ENCODE measurements at places on chromosomes 13 and 19.

DNA sequence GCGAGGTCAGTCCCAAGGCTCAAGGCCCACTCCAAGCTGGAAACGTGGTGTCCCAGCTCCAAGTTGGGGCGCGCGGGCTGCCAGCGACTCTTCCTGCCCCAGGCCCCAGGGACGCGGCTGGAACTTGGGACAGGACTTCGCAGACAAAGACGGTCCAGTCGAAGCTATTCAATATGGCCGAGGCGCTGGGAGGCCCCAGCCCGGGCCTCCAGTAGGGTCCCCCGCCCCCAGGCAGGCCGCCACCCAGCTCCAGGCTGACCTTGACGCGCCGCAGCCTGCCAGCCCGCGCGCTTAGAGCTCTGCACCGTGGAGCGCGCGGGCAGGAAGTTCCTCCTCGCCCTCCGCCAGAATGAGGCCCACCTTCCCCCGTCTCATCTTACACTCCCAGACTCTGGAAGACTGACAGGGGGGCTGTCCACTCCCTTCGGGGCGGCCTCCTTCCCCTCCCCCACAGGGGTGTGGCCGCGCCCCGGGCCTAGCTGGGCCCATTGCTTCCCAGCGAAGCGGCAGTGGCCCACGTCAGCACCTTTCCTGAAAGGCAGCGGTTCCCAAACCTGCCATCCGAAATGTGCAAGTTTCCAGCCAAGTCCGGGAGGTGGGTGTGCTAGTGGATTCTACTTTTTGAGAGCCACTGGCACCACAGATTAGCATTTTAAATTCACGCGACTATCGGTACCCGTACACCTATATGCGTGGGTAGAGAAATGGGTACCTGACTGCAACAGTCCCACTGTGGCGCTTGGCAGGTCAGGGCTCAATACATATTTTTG, at the start of gene CCDC8:
Gene CCDC8 (minus strand): TSS at position 303 of the 770 bp plus-strand sequence. CDS start 754 bp downstream, outside the sequence.
- no peak for DNase-seq

DNA sequence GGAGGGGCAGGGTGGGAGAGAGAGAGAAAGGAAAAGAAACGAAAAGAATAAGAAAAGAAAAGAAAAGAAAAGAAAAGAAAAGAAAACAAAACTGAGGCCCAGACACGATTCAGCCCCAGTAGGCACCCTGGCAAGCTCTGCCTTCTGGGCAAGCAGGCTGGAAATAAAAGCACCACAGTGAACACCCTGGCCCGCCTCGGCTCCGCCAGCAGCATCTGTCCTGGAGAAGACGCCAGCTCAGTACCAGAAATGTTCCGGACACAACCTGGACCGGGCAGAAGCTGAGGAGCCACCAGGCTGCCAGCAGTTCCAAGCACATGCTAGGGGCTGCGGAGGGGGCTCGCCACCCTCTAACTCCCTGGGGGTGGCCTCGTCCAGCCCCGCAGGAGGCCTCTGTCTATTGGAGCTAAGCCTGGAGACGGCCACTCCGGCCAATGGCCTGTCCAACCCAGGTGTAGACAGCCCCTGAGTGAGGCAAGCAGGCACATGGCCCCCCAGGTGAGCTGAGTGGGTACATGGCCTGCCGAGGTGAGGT, 11.4 kb upstream of the CPAMD8 start:
- no peak for DNase-seq

DNA sequence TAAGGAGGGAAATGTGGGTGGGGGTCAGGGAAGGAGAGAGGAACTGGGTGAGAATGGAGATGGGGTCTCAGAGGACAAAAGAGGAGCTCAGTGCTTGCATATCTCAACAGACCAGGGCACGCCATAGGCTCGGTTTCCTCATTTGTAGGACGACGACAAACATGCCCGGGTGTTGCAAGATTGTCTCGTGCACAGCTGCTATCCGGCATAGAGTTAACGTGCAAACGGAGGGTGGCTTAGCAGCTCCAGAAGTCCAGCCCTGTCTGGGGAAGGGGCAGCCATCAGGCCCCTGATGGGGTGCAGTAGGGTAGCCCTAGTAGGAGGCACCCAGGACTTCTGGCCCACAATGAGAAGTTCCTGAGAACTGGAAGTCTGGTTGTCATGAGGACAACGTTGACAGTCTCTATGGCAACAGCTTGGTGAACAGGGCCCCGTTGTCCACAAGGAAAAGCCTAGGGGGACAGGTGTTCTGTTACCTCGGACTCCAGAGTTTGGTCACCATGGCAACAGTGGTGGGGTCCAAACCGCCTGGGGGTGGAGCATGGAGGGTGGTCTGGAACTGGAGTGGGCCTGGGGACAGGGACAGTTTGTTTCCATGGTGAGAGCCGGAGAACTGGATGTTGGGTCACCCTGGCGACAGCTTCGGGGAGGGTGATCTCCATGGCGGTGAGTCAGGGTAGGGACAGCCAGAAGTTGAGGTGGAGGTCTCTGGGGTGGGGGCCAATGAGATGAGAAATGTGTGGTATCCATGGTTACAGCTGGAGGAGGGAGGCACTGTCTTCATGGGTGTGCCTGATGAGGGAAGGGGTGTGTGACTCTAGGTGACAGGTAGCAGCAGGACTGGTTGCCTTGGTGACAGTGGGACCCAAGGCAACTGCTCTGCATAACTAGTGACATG, 16.8 kb downstream of the TM6SF2 start:
- no peak for DNase-seq

DNA sequence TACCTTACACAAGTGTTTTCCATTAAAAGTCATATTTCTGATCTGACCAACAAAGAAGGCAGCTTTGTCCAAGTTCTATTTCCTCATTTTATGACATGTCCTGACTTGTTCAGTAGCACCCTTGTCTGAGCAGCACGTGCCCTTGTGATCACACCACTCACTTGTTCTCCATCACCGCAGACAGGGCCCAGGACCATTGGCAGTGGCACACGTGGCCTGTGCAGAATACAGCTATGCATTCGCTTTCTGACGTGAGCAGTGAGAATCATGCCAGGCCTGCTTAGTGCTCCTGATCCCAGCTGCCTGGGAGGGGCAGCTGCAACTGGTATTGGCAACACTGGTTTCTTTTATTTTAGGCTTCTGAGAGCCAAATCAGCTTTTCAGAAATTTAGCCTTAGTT, 134.2 kb downstream of the FRY start:
- no peak for DNase-seq

- DNase-seq: no peak
Observed at GRCh38 chr19:35932291-35932936, 3.8 kb upstream of the LRFN3 start.

GRCh38 chr13:99988529-99989275, 7.1 kb downstream of the ZIC2 start:
- no peak for DNase-seq

DNA sequence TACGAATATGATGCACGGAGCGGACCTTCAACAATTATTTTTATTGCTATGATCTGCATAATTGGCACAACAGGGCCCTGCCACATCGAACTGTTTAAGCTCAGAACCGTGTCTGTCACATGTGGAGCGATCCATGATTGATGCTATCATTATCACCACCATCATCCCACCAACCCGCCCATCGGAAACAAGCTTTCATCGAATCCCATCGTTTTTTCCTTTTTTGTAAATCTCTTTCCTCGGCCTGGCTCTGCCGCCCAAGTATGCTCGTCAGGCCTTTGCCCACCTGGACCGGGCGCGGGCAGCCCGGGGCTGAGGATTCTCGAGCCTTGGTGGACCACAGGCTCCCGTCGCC, 533 bp upstream of the DCAF15 start:
- no peak for DNase-seq

DNA sequence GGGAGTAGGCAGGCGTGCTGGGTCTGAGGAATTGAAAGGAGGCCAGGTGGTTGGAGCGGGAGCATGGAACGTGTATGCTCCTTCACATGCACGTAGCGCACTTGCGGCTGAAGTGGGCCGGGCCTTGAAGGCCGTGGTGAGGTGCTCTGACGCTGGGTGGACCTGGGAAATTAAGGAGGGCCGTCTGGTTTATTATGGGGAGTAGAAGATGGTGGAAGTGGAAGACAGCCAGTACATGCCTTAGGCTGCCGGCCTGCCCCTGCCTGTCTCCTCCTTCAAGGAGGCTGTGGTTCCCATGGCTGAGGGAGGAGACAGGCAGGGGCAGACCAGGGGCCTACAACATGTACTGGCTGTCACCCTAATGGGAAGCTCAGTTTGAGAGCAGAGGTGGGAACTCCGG, 23.9 kb downstream of the GATAD2A start:
- no peak for DNase-seq

GRCh38 chr13:74869846-74870245, 612.1 kb downstream of the TBC1D4 start:
- DNase-seq: no peak

- peak; percentile 25 for DNase-seq
Observed at GRCh38 chr19:56566904-56567273, 379 bp upstream of the ZNF470 start.

GRCh38 chr19:13313875-13314274, 163.7 kb downstream of the IER2 start:
- no peak for DNase-seq

GRCh38 chr13:52832313-52832712, 16.1 kb downstream of the PCDH8 start:
- DNase-seq: no peak

DNA sequence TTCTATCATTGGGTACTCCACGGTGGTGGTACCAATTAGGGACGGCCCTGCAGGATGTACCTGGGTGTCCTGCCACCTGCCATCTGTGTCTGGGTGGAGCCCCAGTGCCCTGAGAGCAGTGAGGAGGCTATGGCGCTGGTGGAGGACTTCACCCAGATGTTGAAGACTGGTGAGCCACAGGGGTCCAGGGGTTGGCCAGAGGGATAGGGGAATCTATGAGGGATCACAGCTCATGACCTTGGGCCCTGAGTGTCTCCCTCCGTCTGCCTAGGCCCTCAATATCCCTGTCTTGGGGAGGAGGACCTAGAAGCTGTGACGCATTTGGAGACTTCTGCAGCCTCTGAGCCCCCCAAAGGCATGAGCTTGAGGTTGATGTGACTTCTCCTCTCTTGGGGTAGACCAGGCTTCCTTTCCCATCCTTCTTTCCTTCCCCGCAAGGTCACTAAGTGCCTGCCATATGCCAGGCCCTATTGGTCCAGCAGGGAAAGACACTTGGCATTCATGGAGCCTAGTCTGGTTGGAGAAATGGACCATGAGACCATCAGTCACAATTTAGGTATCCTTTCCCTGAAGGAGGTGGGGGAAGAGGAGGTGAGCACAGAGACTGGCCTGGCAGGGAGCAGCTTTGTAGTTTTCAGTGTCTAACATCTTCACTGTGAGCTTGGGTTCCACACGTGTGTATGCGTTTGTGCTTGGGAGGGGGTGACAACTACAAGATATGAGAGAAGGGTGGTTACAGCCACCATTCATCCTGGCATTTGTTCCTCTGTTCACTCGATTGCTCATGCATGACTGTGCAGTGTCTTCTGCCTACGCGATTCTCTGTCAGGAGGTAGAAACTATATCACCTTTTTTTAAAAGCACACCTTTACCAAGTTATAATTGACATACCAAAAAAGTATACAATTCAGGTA, 5.1 kb upstream of the MZF1 start:
- DNase-seq: no peak

GRCh38 chr13:49217962-49218492, 2.1 kb upstream of the MLNR start:
- DNase-seq: no peak

GRCh38 chr13:41345165-41345913, 34.3 kb downstream of the NAA16 start:
- DNase-seq: no peak

DNA sequence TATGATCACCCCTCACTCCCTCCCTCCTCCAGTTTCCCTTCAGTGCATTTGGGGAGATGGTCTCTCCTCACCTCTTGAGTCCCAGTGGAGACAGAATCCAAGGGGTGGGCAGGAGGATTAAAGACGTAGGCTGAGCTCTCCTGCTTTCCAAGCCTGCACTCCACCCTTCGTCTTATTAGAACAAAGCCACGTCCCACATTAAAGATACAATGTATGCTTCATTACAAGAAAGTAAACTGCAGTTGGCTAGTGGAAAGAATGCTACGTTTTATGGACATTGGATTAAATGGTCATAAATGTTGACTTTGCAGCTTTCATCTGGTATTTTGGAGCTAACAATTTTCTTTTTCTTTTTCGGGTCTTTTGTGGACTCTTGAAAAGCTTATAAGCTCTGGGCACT, 1.5 kb upstream of the KLK11 start:
- no peak for DNase-seq

- DNase-seq: no peak
Observed at GRCh38 chr13:97946951-97947588, 6.4 kb upstream of the IPO5 start.

DNA sequence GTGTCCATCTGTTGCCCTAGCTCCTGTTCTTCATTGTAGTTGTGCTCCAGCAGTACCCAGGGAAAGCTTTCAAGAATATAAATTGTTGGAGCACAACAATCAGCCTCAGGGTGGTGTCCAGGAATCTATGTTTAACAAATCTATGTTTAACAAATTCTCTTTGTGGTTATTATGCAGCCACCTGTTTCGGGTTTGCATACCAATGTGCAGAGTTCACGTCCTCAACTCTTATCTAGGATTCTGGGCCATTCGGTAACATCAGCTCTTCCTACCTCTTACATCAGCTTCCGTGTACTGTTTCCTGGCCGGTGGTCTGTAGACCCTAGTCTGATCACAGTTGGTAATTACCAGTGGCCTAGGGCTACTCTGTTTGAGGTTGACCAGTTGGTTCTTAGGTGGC, 17.0 kb downstream of the MTUS2 start:
- DNase-seq: no peak

- no peak for DNase-seq
Observed at GRCh38 chr13:91046715-91047327, 300.7 kb upstream of the MIR17HG start.

- no peak for DNase-seq
Observed at GRCh38 chr19:11208561-11209471, 11.5 kb upstream of the KANK2 start.

DNA sequence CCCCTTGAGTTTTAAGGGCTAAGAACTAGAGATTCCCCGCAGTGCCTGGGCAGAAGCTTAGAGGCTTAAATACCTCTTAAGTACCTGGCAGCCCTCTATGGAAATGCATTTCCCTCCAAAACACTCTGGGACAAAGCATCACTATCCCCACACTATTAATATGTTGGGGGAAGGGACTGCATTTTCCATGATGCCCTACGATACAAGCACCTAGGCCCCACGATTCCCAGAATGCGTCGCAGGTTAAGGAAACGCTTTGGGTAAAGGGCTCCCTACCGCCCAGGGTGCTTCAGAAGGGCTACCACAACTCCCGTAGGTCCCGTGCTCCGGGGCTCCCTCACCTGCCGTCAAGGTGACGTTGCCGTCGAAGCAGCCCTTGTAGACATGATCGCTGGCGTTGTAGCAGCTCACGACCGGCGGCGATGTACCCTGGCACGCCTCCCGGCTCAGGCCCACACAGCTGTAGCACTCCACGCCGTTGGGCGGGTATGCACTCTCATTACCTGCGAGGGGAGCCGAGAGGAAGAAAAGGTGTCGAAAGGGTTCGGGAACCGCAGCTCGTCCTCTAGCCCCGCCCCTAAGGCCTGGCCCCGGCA, 2.5 kb downstream of the LYPD3 start:
- DNase-seq: no peak

- DNase-seq: no peak
Observed at GRCh38 chr13:19836472-19836871, 27.0 kb downstream of the ZMYM5 start.

- DNase-seq: no peak
Observed at GRCh38 chr13:34002924-34003323, 185.0 kb downstream of the RFC3 start.

GRCh38 chr13:37023871-37024270, 23.3 kb downstream of the EXOSC8 start:
- no peak for DNase-seq
